ENCODE measurements at places on chromosomes 13 and 19.

GRCh38 chr19:12664406-12665280 is 1.9 kb downstream of the MAN2B1 start:
- no peak for DNase-seq

GRCh38 chr13:113981194-113981605 is 7.3 kb upstream of the C13orf46 start:
- peak; percentile 96 for DNase-seq

DNA sequence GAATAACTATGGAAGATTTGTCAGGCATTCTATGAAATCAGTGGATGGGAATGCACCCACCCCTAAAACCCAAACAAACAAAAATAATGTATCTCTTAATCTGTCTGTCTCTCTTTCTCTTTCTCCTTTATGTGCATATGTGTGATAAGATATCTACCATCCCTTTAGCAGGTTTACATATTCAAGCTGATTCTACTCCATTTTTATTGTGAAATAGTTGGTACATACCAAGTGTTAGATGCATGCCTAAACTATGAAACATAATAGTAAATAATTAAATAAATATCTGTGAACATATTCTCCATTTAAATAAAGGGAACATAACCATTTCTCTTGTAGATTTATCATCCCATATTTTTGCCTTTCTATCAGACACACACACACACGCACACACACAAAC is 121.8 kb upstream of the PCDH9 start:
- DNase-seq: no peak

DNA sequence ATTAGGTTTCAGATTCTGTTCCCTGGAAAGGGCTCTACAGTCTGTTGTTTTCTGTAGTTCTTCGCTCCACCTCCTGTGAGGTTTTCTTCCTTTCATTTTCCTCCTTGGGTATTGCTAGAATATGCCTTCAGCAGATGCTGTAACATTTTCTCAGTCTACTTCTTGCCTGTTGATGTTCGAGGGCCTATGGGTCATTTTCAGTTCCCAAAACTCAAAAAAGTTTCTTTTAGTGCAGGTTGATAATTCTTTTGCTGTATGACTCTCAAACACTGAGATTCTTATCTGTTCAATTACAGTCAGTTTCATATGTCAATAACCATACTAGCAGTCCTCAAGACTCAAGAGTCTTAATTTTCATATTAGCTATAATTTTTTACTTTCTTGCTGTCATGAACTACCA is 268.3 kb downstream of the RFC3 start:
- DNase-seq: no peak

- DNase-seq: peak; percentile 84
Observed at GRCh38 chr19:17180997-17181702, 34.0 kb upstream of the USE1 start.

- no peak for DNase-seq
Observed at GRCh38 chr19:48487948-48488347, 18.8 kb downstream of the CYTH2 start.

DNA sequence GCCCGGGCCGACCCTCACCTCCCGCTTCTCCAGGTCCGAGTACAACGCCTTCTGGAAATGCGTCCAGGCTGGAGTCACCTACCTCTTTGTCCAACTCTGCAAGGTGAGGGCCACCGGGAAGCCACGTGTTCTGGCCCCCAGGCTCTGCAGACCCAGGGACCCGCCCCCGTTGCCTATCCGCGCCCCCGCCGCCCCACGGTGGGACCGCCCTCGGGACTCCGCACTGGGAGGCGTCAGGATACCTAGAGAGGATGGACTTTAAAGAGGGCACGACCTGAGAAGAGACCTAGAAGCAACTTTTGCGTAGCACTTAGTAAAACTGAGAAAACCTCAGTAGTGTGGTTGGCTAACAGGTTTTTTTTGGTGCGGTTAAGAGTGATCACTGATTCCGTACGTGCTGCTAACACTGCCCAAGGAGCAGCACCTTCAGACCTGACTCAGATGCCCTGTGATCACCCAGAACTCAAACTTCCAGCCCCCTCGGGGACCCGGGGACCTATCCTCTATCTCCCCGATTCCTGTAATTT is 492 bp downstream of the TMEM147 start:
- DNase-seq: peak; percentile 41

Data from NCI-H510A (cell line).